Activated CD4-positive, alpha-beta memory T cell treated with anti-CD3 and anti-CD28 coated beads for 36 hours (primary cell): ENCODE measurements at places on chromosomes 2 and 18. TPM values are rescaled to one million over a fixed set of nuclear protein-coding genes. Genes with fewer than 3 reads are reported as not detected.

The LYG1 gene
- total RNA-seq, result 1.2 TPM

The GPC1 gene
- total RNA-seq, result 4.9 TPM

DNA sequence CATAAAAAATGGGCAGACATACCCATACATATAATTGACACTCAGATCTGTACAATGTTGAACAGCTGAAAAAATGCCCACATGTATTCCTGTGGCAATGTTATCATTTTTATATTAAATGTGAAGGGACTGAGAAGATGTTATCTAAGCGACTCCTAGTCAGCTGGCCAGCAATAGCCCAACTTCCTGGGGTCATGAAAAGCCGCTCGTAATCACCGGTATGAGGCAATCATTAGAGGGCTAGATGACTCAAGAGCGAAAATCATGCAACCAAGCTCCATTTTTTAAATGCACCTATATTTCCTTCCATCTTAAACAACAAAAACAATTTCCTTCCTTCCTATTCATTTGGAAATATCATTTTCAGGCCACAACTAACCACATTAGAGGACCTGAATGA is 274.6 kb upstream of the CCDC68 start:
- DNase-seq, result no peak
- no peak overlapping the region for H3K27ac ChIP-seq
- no peaks in the 10 kb centered on the region for H3K4me1 ChIP-seq
- no peaks in the 10 kb centered on the region for H3K27me3 ChIP-seq

DNA sequence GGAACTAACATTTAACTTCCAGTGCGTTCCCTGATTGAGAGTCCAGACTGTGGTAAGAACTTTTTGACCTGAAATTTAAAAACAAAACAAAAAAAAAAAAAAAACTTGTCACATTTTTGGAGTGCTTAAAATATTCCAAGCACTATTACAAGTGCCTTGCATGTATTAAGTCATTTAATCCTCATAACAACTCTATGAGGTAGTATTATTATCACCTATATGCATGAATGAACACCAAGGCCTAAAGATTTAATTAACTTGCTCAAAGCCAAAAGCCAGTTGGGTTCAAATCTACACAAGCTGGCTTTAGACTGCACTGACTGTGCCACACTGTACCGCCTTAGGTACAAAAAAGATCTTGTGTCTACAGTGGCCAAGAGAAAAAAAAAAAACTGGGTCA is 35.2 kb downstream of the METTL4 start:
- no peaks in the 10 kb centered on the region for H3K27me3 ChIP-seq
- no peak overlapping the region for H3K27ac ChIP-seq
- peaks cover 21% of the 10 kb centered on the region for H3K36me3 ChIP-seq
- no peak for DNase-seq
- H3K4me1 ChIP-seq, result no peaks in the 10 kb centered on the region
